NCI-H82 (cell line): ENCODE measurements at places on chromosomes 2 and 18.

- DNase-seq, result peak; percentile 9
Observed at GRCh38 chr2:220356076-220356475, 728.6 kb downstream of the SLC4A3 start.

GRCh38 chr2:20351555-20352229 is 1.0 kb upstream of the PUM2 start:
- DNase-seq, result peak; percentile 67

- DNase-seq, result no peak
Observed at GRCh38 chr2:42922790-42923579, 130.6 kb upstream of the HAAO start.

DNA sequence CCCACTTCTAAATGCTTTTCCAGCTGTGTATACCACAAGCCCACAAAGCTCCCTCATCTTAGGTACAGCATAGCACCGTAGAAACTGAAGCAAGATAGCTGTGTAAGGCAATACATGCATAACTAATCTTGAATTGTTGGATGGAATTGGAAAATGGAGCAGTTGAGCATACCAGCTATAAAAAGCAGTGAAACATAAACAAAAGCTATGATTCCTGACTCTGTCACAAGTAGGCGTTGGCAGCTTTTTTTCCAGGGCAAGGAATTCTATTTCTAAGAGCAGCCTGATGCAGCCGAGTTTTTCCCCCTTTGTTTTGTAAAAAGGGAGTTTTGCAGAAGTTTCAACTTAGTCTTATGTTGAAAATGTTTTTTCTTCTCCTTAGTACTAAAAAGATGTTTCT is 32.4 kb downstream of the MOGAT1 start:
- DNase-seq, result no peak

DNA sequence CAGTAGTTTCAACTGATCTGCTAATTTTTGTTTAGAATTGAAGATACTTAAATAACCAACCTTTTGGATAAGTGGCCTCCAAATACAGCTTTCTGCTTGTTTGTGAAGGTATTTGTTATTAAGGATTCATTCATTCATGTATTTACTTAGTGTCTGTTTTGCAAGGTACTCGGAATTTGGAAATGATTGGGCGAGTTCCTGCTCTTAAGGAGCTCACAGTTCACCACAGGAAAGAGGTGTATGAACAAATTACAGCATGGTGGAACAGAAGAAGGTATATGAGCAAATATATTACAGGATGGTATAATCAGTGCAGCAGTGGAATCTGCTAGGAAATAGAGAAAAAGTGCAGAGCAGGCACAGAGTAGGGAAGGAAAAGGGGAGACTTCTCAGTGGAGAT is 4.5 kb downstream of the ACSL3 start:
- no peak for DNase-seq

DNA sequence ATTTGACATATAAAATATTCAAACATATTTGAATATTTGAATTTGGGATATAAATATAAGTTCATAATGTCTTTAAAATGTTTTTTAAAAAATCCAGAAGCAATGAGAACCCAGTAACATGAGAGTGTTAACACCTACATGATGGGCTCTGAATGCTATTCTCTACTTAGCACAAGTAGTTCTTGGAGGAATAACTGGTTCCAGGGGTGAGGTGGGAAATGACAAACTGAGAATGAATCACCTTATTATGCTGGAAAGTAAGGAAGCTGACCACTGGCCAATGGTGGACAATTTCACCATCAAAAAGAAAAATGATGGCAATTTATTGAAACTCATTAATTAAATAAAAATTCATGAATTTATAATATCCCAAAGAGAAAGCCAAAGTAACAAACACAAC is 79.6 kb upstream of the NABP1 start:
- DNase-seq, result no peak

DNA sequence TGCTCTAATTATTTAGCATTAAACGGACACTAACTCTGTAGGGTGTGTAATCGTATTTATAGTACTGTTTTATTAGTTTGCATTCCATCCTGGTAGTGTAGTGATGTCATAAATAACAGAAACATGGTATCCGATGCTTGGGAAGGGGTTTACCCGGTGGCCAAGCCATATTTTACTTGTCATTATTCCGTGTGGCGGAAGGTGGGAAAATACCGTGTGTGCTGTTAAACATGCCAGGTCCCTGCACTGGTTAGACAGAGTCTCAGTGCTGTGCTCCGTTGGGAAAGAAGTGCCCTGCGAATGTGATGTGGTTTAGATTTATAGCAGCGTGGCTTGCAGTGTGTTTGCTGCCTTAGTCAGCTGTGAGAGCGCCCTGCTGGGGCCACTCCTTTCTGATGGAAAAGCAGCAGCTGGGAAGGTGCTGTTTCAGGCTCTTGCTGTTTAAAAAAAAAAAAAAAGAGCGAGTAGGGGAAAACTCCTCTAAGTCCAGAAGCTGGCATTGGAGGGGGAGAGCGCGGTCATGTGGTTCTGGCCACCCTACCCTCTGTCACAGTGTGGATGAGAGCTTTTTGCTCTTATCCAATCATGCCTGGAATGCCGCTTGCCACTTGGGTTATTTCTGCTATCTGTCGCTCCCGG is 211.0 kb downstream of the NEDD4L start:
- DNase-seq, result no peak

DNA sequence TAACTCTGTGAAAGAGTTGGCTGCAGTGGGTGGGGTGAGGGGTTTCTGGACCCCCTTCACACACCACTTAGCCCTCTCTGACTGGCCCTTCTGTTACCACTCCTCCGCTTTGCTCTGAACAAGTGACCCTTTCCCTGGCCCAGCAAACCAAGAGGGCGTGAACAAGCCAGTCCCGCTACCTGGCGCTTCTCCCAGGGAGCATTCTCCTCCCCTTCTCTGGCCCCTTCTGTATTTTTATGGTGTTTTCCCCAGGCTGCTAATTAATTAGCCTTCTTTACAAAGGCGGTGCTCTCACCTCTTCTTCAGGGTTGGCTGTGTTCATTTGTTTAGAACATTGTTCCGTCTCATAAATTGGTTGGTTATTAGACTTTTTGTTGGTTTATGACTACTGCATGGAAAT is 180.1 kb downstream of the MGAT5 start:
- no peak for DNase-seq

GRCh38 chr2:223967981-223968380 is 10.7 kb downstream of the MRPL44 start:
- no peak for DNase-seq

DNA sequence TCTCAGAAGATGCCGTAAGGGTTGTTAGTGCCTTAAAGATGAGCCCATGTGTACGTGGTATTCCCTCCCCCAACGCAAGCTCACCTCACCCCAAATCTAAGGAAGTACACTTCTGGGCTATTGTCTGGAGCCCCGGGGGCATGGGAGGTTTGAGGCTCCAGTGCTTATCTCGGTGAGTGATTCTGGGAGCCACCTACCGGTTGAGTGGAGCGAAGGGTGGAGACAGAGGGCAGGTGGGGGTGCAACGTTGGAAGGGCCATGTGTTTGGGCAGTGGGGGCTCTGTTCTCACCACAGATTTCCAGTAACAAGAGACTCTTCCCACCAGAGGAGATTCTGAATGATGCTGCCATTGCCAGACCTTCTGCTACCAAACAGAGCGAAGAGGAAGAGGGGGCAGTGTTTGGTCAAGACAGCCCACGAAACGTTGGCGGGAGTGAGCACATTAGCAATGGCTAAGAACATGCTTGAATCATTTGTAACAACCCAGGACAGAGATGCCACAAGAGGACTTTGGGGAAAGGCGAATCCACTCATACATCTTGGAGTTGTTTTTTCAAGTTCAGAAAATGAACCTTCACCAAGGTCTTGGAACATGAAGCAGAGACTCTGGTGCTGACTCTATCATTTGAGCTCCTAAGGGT is 38.7 kb downstream of the TWIST2 start:
- no peak for DNase-seq

DNA sequence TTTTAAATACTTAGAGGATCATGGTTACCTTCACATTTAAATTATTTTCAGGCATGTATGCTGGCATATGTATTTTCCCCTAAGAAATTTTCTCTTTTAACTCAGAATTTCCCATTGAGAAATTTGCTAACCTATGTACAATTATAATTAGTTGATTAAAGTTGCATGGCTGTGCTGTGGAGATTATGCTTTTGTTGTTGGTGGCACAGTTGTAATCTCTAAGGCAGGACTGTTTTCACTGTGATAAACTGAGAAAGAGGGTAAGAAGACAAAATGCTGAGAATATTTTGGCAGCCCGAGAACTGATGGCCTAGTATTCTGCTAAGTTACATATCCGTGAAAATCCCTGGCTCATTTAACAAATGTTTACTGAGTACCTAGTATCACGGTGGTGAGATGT is 1.4 kb downstream of the VRK2 start:
- DNase-seq, result no peak

- DNase-seq, result no peak
Observed at GRCh38 chr2:55839182-55839819, 84.3 kb downstream of the EFEMP1 start.

DNA sequence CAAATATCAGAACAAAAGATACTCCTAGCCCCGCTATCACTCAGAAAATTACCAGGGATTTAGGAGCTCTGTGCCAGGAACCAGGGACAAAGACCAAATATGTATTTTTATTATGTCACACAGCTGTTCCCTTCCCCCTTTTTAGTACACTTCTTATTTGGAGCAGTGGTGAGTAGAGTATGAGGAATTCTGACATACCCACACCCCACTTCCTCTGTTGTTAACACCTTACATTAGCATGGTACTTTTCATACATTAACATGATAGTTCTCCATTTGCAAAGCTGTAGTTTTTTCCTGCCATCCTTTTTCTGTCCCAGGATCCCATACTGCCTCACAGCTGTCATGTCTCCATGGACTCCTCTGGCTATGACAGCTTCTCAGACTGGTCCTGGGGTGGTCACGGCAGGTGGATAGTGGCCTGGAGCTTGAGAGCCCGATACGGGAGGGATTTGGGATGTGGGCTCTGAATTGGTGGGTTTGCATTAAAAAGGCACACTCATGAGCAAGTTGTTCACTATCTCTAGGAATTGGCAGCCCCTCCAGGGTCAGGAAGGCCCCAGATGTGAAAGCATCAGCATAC is 100.2 kb downstream of the SH3RF3 start:
- no peak for DNase-seq

- peak; percentile 27 for DNase-seq
Observed at GRCh38 chr2:185979546-185980071, 241.0 kb downstream of the FSIP2 start.

GRCh38 chr2:29035016-29035745 is 39.1 kb downstream of the PCARE start:
- DNase-seq, result no peak
